ENCODE measurements at places on chromosomes 6 and 20. TPM values are rescaled to one million over a fixed set of nuclear protein-coding genes. Genes with fewer than 3 reads are reported as not detected.

The RRAGD gene
- total RNA-seq, result 33.2 TPM

The ADGB gene
- total RNA-seq, result not detected

The VTA1 gene
- total RNA-seq, result 48.6 TPM

The CLPSL1 gene
- total RNA-seq, result not detected

The OR2H1 gene
- total RNA-seq, result not detected

The ZNF311 gene
- 1.8 TPM for total RNA-seq

The PCIF1 gene
- 26.8 TPM for total RNA-seq
